Stimulated activated CD8-positive, alpha-beta memory T cell treated with anti-CD3 and anti-CD28 coated beads, Interleukin-4, amount 100 ng/mL, for 1 hour (primary cell): ENCODE measurements at places on chromosomes 3 and 15.

GRCh38 chr3:11610044-11610671 lies 33.6 kb downstream of the VGLL4 start:
- DNase-seq, result no peak

- DNase-seq, result no peak
Observed at GRCh38 chr15:83959477-83959876, 276.1 kb upstream of the GOLGA6L4 start.

GRCh38 chr3:25427942-25428788 lies at the start of gene RARB:
RARB (plus strand) TSS chr3:25428263; CDS start chr3:25428732, 469 bp downstream.
- no peak for DNase-seq

- no peak for DNase-seq
Observed at GRCh38 chr3:4750306-4750968, 228.8 kb upstream of the BHLHE40 start.

DNA sequence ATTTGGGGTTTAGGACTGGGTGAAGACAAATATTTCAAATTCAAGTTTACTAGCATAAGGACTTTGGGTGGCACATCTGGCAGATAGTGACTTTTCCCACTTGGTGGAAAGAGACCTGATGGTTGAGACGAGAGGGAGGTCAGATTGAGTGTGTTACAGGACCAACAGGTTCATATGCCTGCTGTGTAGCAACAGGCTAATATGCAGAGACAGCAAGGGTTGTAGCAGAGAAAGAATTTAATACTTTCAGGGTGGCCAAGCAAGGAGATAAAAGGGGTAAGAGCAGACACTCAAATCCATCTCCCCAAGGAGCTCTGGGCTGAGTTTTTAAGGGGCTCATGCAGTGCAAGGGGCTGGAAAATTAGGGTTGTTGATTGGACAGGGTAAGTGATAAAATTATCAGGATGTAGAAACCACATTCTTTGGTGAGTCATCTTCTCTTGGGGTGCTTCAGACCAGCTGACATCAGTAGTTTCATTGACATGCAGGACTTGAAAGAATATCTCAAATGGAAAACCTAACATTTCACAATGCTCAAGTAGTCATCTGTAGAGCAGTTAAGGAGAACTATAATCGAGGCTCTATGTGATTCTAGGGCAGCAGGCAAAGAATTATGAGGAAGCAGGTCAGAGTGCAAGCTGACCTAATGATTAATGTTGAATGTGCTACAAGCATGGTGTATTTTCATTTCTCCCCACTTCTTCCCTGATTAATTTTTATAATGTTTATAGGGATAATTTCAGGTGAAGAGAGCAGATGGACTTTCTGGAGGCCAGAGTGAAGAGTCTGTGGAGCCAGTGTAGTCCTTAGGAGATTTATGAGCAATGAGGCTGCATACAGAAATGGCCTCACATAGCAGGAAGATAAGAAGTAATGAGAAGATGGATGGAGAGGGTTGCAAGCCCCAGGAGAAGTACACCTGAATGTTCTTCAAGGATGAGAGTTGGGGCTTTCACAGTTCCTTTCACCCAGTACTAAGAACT lies 13.7 kb downstream of the FOXB1 start:
- DNase-seq, result no peak

DNA sequence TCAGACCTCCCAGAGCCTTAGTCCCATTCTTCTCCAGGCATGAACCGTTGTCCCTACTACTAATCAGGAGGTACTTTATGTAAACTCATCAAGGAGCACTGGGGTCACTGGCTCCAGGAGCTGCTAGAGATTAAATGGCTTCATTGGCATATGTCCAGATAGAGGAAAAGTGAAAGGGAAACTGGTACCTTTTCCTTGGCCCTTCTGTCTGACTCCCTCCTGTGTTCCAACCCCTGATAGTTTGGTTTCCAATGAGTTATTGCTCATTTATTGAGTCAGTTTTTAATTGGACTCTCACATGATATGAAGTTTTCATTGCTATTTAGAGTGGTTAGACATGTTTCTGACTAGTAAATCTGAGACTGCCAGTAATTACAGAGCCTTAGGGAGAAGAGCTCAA lies 130.5 kb upstream of the BFSP2 start:
- DNase-seq, result no peak

GRCh38 chr15:51966192-51966591 lies 5.4 kb downstream of the LEO1 start:
- no peak for DNase-seq

- no peak for DNase-seq
Observed at GRCh38 chr15:23033979-23034378, 5.4 kb downstream of the TUBGCP5 start.

DNA sequence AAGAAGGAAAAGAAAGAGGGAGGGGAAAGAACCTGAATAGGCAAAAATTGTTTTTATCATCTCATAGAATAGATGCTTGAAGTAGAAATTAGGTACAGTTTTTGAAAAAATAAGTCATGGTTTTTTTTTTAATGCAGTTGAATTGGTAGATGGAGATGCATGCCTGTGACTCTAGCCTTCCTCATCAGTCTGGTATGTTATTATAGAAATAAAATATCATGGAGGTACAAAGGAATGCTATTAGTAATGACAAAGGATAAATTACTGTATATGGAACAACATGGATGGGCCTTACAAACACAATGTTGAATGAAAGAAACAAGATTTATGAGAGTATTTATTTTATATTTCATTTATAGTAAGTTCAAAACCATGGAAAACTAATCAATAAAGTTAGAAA lies 162.4 kb upstream of the GALNT15 start:
- DNase-seq, result no peak
